ENCODE measurements at places on chromosomes 6 and 20. TPM values are rescaled to one million over a fixed set of nuclear protein-coding genes. Genes with fewer than 3 reads are reported as not detected.

Gene MYMX
- 0.35 TPM for total RNA-seq

Gene PAX1
- total RNA-seq = 0.23 TPM

Gene RNF144B
- total RNA-seq = 41.0 TPM

Gene CDH22
- 0.41 TPM for total RNA-seq

Gene KHDC1
- total RNA-seq = 4.5 TPM

Gene MAPK14
- 61.2 TPM for total RNA-seq

Gene SLC22A2
- 8.6 TPM for total RNA-seq

Gene LY6G5B
- total RNA-seq = 3.3 TPM

Gene WFDC12
- total RNA-seq = not detected

All from metanephros (tissue), 2 donors.